ENCODE measurements at places on chromosomes 13 and 19. TPM values are rescaled to one million over a fixed set of nuclear protein-coding genes. Genes with fewer than 3 reads are reported as not detected.

ELSPBP1 gene
- not detected for total RNA-seq

TMEM255B gene
- 2.7 TPM for total RNA-seq

OVOL3 gene
- total RNA-seq, result not detected

ZNF850 gene
- total RNA-seq, result 21.2 TPM

LINGO3 gene
- total RNA-seq, result 0.13 TPM

DNA sequence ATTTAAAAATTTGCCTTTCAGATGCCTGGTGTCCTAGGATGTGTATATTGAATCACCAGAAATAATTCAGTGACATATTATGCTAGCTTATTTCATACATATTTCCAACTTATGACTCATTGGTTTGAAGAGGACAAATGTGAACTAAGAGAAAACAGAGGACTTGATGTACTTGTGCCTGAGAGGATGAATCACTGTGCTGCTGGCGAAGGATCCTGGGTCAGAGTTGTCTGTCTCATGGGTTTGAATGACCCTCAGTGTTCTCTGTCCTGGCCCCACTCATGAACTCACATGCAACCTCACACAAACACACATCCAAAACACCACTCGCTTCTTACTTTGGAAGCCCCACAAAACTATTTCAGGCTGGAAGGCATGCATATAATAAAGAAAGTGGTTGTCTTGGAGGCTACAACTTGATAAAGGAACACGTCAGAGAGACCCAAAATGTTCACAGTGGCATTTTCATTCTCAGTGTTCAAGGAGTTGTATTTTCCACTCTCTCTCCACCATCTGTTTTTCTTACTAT lies 129.0 kb upstream of the SPRY2 start:
- no peak for DNase-seq

DNA sequence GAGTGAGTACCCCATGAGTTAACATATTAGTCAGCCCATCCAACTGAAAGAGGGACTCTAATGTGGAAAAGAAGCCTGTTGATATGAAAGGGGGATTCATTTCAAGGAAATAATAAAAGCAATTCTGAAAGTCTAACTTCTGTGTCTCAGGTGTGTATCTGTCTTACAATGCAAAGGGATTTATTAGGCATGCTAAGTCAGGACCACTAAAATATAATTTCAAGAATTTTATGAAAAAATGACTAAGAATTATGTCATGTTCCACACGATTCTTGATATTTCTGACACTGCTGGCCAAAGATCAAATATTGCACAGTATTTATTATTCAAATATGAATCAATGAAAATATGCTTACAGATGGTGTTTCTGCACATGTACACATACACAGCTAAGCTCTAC lies 130.8 kb downstream of the KLF12 start:
- no peak for DNase-seq

DNA sequence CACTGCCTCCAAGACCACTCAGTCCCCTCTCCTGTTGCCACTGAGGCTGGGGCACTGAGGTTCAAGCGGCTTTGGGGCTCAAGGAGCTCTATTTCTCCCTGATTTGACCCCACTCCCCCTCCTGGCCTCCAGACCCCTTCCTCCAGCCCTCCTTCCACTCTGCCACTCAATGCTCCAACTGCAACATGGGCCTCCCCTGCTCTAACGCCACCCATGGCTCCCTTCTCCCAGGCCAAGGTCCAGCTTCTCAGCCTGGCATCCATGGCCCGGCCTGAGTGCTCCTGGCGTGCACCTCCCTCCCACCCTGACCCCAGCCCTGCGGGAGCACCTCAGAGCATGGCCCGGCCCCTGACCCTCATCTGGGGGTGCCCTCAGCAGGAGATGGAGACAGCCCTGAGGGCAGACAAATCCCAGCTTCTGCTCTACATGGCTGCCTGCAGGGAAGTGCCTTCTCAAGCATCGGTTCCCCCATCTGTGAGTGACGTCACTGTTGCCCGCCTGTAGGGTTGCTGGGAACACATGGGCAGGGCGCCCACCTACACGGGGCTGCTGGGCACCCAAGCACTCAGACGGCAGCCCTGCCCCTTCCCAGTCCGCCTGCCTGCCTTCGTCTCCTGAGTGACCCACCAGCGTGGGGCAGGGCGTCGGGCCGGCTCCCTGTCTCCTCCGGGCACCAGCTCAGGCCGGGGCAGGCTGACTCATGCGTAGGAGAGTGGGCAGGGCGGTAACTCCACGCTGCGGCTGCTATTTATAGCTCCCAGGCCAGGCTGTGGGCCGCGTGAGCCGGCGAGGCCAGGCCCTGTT lies 1.6 kb upstream of the DIRAS1 start:
- no peak for DNase-seq

DNA sequence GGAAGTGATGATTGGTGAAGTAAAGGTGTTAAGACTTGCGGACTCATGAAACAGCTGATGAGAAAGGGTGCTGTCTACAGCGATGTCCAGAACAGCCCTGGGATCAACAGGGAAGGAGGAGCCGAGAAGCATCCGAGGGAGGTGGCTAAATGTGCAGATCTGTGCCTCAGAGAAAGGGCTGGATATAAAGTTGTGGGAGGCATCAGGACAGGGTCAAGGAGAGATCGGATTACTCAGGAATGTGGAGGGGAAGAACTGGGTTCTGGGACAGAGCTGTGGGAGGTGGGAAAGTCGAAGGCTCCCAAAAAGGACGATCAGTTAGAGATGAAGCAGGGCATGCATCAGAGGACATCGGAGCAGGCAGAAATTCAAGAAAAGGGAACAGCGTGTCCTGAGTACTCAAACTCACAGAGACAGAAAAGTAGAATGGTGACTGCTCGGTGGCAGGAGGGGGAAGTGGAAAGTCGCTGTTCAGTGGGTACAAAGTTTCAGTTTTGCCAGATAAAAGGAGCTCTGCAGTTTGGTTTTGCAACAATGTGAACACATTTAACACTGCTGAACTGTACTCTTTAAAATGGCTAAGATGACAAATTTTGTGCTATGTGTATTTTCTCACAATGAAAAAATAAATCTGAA lies 1.9 kb downstream of the SIGLEC14 start:
- DNase-seq, result no peak

- no peak for DNase-seq
Measured at GRCh38 chr13:80955501-80955900, 614.6 kb upstream of the SPRY2 start.

DNA sequence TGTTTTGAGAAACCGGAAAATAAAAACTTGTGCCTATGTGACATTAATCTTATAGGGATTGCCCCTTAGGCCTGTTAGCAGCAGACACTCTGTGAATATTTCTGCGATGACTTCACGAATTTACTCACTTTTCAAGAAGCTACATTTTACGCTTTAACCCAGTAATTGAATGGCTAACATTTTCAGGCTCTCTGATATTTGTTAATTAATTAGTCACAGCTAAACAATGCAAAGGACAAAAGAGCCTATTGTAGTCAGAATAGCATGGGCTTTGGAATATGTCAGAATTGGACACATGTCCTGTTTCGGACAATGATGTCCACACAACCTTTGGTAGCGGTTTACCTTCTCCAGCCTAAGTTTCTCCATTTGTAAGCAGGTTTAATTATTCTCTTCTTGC lies 506.6 kb downstream of the EFNB2 start:
- DNase-seq, result no peak

DNA sequence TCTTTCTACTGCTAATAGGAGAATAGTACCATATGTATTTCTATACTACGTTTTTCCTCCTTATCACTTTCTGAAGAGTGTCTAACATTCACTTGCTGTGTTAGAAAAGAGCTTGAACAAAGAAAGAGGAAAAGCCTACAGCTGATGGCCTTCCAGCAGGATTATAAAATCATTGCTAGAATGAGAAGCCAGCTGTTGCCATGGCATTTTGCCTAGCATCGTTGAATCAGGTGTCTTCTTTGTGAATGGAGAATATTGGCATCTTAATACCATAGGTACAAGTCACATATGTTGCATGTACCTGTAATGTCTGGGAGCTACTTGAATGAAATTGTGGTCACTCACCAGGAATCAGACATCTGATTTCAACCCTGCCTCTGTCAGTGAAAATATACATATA lies 1174.9 kb downstream of the PCDH17 start:
- no peak for DNase-seq

GRCh38 chr19:16308081-16308480 lies 16.5 kb upstream of the KLF2 start:
- no peak for DNase-seq

DNA sequence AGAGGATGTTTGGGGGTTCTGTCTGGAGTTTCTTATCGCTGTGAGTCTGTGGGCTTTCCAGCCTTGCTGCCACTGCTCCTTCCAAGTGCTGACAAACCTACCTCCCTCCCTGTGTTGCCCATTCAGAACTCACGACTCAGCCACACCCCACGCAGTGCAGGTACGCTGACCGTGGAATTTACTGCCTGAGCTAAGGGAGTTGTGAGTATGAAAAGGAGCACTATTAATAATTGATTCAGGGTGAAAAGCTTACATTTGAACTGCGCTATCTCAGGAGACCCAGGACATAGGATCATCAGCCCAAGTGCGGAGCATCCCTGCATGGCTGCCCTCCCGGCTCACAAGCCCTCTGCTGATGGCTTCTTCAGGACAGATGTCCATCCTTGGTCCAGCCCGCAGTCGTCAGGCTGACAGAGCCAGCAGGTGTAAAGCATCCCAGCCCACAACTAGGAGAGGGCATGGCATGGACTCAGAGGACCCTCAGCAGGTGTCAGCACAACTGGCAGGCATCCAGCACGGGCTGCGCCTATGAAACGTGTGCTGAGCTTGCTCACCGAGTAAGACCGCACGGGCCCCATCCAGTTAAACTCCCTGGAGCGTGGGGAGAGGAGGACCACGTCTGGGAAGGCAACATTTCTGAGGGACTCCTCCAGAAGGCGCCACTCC lies 244.0 kb downstream of the COL4A1 start:
- DNase-seq, result no peak

DNA sequence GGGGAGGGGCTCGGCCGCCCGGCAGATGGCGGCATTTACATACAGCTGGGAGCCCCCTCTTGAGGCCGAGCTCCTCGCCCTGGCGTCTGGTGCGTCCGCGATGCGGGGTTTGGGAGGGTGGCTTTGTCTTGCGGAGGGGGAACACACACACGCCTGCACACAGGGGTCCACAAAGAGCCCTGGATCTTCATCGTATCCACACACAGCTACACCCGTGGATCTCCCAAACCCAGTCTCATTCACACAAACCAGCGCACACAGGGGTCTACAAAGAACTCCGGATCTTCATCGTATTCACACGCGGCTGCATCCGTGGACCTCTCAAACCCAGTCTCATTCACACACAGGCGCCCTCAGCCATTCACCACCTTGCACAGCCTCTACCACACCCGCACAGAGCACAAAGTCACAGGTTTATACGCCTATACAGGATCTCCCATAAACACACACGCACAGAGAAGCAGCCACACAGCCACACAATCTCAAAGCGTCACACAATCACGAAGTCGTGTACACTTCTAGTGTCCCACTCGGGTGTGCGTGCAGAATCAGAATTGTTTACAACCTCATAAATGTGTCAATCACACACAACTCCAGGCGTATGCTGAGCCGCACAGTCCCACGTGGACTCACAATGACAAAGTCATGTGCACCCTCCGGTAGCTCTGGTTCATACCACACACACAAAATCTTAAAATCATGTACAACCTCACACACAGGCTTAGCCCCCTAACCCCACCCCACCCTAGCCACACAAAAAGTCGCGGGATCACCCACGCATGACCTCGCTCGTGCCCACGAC lies 550 bp upstream of the DLL3 start:
- DNase-seq, result no peak

GRCh38 chr19:11088506-11089253 lies 583 bp upstream of the LDLR start:
- DNase-seq, result no peak

DNA sequence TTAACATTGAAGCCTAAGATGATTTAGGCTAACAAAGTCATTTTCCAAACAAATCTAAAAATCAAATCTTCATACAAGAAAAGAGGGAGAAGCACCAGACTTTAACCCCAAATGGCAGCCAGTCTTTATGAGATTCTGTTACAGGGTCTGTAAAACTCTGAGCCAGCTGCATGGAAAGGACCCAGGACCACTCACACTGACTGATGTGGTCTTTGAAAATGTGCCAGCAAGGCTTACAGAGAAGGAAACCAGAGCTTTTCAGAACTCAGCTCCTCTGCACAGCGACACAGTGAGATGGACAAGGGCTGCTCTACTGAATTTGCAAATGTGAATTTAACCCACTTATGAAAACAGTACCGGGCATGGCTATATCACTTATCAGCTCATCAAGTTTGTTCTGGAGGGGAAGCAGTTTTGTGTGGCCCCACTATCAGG lies 98.8 kb upstream of the SERP2 start:
- DNase-seq, result no peak
